Glomerular endothelial cell (primary cell): ENCODE measurements at places on chromosomes 6 and 20.

GRCh38 chr6:4931530-4932227 is 72.2 kb downstream of the RPP40 start:
- DNase-seq = no peak

- no peak for DNase-seq
Observed at GRCh38 chr6:1081551-1082284, 230.2 kb upstream of the FOXQ1 start.

DNA sequence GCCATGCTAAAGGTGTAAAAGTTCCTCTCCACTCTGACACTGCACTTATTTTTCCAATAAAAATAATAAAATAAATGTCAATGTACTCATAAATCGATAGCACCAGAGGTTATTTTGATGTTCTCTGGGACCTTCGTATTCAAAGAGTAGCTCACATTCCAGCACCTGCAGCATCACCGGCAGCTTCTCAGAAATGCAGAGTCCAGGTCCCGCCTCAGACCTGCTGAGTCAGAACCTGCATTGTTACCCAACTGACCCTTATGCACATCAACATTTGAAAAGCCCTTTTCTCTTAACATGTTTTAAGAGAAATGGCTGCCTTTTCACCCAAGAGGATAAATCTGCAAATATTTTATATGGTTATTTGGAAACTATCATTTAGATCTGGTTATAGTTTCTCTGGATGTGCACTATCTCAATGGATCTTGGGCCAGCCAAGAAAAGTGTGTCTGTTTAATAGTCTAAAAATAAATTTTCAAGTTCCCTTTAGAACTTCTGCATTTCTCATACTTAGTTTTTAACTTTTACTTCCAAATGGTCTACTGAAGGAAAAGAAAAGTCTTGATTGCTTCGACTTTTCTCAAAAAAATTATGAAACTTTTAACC is 216.2 kb upstream of the PRDM1 start:
- DNase-seq = no peak

GRCh38 chr6:142787422-142787821 is 157.6 kb downstream of the HIVEP2 start:
- DNase-seq = no peak
